Left lung (tissue), 14 donors: ENCODE measurements at places on chromosomes 5 and 9. TPM values are rescaled to one million over a fixed set of nuclear protein-coding genes. Genes with fewer than 3 reads are reported as not detected.

DNA sequence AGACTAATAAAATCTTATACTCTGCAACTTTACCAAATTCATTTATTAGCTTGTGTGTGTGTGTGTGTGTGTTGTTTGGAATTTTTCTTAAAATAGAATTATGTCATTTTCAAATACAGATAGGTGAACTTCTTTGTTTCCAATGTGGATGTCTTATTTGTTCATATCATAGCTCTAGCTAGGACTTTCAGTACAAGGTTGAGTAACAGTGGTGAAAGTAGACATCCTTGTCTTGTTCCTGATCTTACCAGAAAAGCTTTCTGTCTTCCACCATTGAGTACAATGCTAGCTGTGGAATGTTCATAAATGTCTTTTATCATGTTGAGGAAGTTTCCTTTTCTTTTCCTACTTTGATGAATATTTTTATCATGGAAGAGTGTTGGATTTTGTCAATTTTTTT lies 74.8 kb downstream of the CCDC192 start:
- no peak overlapping the region for H3K4me3 ChIP-seq
- no peaks in the 10 kb centered on the region for H3K4me1 ChIP-seq
- H3K27me3 ChIP-seq, result no peaks in the 10 kb centered on the region
- H3K36me3 ChIP-seq, result no peaks in the 10 kb centered on the region
- no peak overlapping the region for H3K27ac ChIP-seq
- no peak for DNase-seq

- no peaks in the 10 kb centered on the region for H3K4me1 ChIP-seq
- no peaks in the 10 kb centered on the region for H3K36me3 ChIP-seq
- H3K27ac ChIP-seq, result no peak overlapping the region
- no peak for DNase-seq
- no peak overlapping the region for H3K4me3 ChIP-seq
These were observed 72.4 kb downstream of the CDH12 start for GRCh38 chr5:22780756-22781155.

DNA sequence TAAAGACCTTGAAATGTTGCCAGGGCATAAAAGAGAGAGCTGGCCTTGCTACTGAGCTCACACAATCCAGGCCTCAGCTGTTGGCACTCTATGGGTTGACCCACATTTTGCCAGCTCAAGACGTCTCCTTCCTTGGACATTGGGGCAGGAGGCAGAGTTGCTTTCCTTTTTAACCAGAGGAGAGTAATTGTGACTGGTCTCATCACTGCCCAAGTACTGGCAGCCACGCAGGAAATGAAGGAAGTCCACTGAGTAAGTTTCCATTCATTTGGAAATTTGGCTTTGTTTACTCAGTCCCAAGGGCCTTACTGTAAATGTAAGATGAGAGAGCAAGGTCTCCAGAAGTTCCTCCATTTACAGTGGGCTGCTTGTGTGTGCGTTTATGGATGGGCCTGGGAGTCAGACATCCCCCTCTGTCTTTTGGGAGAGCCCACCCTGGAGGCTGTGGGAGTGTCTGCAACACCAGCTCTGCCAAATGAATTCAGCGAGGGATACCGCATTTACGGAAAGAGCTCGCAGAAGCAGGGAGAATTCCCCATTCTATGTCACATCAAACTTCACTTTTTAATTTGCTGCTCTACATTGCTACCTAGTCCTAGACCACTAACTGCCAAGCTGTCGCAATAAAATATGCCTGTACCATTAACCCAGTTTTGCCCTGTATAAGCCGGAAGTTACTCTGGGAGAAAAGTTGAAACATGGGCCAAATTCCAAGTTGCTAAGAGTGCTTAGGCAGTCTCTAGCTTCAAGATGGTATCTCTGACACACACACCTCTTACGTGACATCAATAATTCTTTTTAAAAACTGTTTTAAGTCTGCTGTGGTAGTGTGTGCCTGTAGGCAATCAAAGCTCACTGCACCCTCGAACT lies 24.5 kb upstream of the PDZD2 start:
- H3K36me3 ChIP-seq, result no peaks in the 10 kb centered on the region
- no peaks in the 10 kb centered on the region for H3K27me3 ChIP-seq
- no peak for DNase-seq
- H3K27ac ChIP-seq, result no peak overlapping the region
- H3K4me3 ChIP-seq, result no peak overlapping the region

PCDHAC2 gene
- total RNA-seq, result 9.9 TPM

DNA sequence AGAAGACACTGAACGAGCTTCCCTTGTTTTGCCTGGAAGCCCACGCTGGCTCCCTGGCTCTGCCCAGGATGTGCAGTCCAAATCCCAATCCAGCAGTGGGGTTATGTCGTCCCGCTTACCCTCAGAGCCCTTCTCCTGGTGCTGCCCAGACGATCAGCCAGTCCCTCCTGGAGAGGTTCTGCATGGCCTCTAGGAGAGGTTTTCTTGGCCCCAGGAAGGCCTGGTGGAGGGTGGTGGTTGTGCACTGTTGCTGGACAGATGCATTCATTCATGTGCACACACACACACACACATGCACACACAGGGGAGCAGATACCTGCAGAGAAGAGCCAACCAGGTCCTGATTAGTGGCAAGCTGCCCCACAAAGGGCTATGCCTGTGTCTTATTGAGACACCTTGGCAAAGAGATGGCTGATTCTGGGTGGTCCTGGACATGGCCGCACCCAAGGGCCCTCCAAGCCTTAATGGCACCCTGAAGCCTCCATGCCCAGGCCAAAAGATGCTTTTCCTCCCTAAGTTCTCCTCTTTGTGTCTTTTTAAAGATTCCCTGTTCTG lies 10.5 kb upstream of the OLFM1 start:
- no peak for DNase-seq
- no peaks in the 10 kb centered on the region for H3K36me3 ChIP-seq
- H3K4me1 ChIP-seq, result no peaks in the 10 kb centered on the region
- H3K27ac ChIP-seq, result no peak overlapping the region
- peaks cover 76% of the 10 kb centered on the region for H3K27me3 ChIP-seq
- H3K4me3 ChIP-seq, result no peak overlapping the region

DNA sequence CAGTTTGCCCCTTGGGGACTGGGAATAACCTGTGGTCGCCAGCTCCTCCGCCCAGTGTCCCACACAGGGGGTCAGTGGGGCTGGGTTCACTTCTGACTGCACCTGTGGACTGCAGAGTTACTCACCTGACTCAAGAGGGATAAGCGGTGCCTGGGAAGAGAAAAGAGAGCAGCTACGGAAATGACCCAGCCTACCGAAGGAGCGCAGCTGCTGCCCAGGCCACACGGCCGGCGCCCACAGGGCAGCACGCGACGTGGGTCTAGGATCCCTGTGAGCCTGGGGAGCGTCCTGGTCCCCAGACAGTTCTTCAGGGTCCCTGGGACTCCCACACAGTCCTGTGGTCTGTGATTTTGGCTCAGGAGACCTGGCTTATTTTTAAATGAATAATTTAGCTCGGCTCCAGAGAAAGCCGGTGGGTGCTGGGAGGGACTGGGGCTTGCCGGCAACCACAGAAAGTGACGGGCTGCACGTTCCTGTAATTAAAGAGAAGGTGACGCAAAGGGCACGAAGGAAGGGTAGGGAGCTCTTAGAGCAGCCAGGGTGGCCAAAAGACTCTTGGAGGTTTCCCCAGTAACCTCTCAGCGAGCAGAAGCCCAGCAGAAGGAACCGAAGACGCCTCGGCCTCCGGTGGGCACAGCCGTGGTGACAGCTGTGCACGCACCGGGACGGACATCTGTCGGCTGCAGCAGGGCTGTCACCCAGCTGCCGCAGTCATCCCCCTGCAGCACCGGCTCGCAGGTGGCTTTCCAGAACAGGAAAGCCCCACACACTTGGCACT lies 97.5 kb upstream of the FCN2 start:
- H3K27ac ChIP-seq, result no peak overlapping the region
- no peaks in the 10 kb centered on the region for H3K36me3 ChIP-seq
- no peaks in the 10 kb centered on the region for H3K27me3 ChIP-seq

PCDHA9 gene
- total RNA-seq, result 0.20 TPM
